ENCODE measurements at places on chromosomes 3 and 15. TPM values are rescaled to one million over a fixed set of nuclear protein-coding genes. Genes with fewer than 3 reads are reported as not detected.

The DNASE1L3 gene
- 0.99 TPM for total RNA-seq

The PLA2G4E gene
- total RNA-seq, result not detected

The RHCG gene
- not detected for total RNA-seq

The GPR149 gene
- not detected for total RNA-seq

The EPHB3 gene
- total RNA-seq, result not detected

The CCR9 gene
- total RNA-seq, result not detected

DNA sequence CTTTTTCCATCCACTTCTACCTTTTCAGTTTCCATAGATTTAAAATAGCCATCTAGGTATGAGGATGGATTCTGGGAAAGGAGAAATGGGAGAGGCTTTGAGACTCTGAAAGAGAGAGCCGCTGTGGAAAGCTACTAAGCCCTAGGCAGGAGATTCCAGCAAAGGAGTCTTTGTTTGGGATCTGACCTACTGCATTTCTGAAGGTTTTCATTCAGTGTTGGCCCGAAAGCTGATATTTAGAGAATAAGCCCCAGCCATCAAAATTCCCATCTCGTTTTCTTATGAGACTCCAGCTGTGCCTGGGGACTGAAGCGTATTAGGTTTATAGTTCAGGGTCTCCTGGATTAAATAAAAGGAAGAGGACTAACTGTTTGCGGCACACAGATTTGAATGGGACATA lies 19.5 kb downstream of the LIPH start:
- H3K4me3 ChIP-seq, result no peak overlapping the region
- DNase-seq, result no peak
- H3K27me3 ChIP-seq, result no peaks in the 10 kb centered on the region
- peaks cover 4% of the 10 kb centered on the region for H3K4me1 ChIP-seq
- no peaks in the 10 kb centered on the region for H3K36me3 ChIP-seq

DNA sequence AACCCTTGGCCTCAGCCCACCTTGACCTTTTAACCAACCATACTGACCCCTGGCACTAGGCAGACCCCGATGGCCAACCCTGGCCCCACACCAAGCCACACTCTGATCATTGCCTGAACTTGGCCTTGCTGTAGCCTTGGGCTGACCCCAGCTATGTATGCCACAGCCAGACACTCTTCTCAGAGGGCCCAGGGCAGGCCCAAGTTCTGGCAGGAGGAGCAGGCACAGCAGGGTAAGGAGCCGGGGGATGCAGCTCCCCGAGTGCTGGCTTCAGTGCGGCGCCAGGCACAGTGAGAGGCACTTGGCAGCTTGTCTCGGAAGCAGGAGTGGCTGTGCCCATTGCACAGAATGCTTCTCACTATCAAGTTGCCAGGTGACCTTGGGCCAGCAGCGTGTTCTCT lies 22.3 kb downstream of the PRR20G start:
- no peak overlapping the region for H3K27ac ChIP-seq
- H3K36me3 ChIP-seq, result no peaks in the 10 kb centered on the region
- no peak overlapping the region for H3K4me3 ChIP-seq
- no peaks in the 10 kb centered on the region for H3K4me1 ChIP-seq

- no peaks in the 10 kb centered on the region for H3K4me1 ChIP-seq
- H3K4me3 ChIP-seq, result no peak overlapping the region
- DNase-seq, result no peak
- no peaks in the 10 kb centered on the region for H3K36me3 ChIP-seq
- no peak overlapping the region for H3K27ac ChIP-seq
- no peaks in the 10 kb centered on the region for H3K27me3 ChIP-seq
Observed at GRCh38 chr3:143654906-143655305, 193.4 kb downstream of the SLC9A9 start.

- no peak for DNase-seq
- no peak overlapping the region for H3K27ac ChIP-seq
- no peak overlapping the region for H3K4me3 ChIP-seq
- H3K4me1 ChIP-seq, result no peaks in the 10 kb centered on the region
- H3K27me3 ChIP-seq, result no peaks in the 10 kb centered on the region
- no peaks in the 10 kb centered on the region for H3K36me3 ChIP-seq
Observed at GRCh38 chr15:60627298-60627943, 148.5 kb upstream of the ICE2 start.

DNA sequence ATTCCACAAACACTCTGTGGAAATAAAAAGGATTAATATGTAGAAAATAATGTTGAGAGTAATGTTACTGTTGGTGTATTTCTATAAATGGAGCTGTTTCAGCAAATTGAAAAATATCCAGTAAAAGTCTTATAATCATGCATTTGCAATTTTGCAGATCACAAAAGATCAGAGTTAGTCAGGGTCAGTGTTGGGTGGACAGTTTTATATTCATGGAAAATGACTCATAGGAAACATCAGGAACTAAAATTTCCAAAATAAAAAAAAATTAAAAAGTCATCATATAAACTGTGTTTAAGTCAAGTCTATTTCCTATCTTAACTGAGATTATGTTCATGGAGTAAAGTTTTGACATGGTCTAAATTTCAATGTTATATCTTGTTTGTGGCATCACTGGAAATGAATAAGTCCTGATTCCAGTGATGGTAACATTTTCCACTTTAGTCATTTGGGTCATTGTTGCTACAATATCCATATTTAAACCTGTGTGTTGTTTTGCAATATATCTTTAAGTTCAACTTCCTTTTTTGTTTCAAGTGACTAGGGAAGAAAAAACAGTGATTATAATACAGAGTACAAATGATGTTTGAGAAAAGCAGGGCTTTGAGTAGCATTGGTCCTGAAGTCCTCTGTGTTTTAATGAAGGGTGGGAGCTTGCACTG lies 37.8 kb downstream of the MITF start:
- H3K4me3 ChIP-seq, result no peak overlapping the region
- H3K27me3 ChIP-seq, result no peaks in the 10 kb centered on the region
- DNase-seq, result peak; percentile 67
- no peaks in the 10 kb centered on the region for H3K36me3 ChIP-seq

GRCh38 chr3:189978753-189979152 lies 141.9 kb downstream of the P3H2 start:
- no peaks in the 10 kb centered on the region for H3K27me3 ChIP-seq
- H3K36me3 ChIP-seq, result no peaks in the 10 kb centered on the region
- no peaks in the 10 kb centered on the region for H3K4me1 ChIP-seq
- no peak overlapping the region for H3K27ac ChIP-seq
- no peak overlapping the region for H3K4me3 ChIP-seq

DNA sequence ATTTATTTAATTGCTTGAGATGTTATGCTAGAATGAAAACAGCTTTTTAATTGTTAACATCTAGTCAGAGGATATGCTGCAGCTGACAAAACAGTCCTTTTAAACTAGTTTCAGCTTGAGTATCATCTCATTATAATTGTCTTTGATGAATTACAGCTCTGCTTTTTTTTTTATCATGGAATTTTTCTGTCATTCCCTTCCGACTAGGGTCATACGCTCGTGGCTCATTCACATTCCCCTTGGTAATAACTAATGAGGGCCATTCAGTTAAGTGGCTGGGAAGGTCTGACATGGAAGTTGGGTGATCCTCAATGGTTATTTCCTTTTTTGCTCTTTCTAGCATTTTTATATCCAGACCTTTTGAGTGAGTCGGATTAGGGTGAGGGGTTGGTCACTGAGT lies 77.0 kb downstream of the PGPEP1L start:
- H3K27ac ChIP-seq, result no peak overlapping the region
- H3K36me3 ChIP-seq, result peaks cover 3% of the 10 kb centered on the region
- no peaks in the 10 kb centered on the region for H3K4me1 ChIP-seq
- no peak for DNase-seq
- H3K27me3 ChIP-seq, result no peaks in the 10 kb centered on the region

DNA sequence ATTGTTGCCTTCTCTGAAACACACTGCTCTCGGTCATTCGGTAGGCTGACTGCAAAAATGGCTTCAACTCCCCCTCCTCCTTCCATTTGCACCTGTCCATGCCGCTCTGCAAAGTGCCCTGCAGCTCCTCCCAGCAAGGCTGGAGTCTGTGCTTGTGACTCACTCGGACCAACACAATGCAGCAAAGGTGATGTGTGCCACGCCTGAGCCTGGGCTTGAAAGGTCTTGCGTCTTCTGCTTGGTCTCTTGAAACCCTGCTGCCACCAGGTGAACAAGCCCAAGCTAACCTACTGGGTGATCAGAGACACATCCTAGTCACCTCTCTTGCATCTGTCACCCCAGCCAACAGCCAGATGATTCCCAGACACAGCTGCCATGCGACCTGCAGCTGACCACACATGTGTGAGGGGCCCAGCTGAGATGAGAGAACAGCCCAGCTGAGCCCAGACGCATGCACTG lies 71.1 kb downstream of the MGLL start:
- no peaks in the 10 kb centered on the region for H3K27me3 ChIP-seq
- H3K4me3 ChIP-seq, result no peak overlapping the region
- H3K4me1 ChIP-seq, result peaks cover 26% of the 10 kb centered on the region

GRCh38 chr3:33124638-33125037 lies 10.8 kb downstream of the CRTAP start:
- H3K27me3 ChIP-seq, result no peaks in the 10 kb centered on the region
- no peak overlapping the region for H3K27ac ChIP-seq
- no peaks in the 10 kb centered on the region for H3K4me1 ChIP-seq
- no peak for DNase-seq

DNA sequence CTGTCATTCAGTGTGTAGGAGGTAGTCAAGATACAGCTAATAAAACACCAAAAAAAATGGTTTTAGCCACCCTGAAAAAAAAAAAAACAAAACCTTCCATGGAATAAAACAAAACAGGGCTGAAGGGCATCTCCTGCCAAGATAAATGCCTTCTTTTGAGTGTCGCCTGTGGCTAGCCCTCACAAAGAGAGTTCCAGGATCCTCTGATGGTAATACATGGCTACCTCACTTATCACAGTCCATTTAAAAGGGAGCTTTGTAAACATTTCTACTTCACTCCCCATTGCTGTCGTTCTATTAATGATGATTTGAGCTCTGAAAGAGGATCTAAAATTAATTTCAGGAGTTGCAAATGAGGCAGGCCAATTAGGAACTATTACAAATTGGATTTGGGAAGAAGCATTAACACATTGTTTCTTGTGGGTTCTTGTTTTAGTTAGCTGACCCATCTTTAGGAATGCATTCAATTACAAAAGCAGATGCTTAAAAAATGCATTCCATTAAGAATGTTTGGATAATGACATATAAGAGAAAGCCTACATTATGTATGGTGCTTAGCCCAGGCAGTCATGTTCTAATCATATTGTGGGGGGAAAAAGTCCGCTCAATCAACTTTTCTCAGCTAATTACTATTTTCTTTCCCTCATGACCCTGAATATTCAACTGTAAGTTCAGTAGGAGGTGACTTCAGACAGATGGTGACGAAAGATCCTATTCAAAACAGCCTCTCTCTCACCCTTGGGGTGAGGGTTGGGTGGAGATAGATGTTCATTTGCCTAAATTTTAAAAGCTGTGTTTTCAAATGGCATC lies 255.1 kb upstream of the WNT5A start:
- no peaks in the 10 kb centered on the region for H3K4me1 ChIP-seq
- H3K36me3 ChIP-seq, result no peaks in the 10 kb centered on the region
- no peak overlapping the region for H3K27ac ChIP-seq

- H3K36me3 ChIP-seq, result no peaks in the 10 kb centered on the region
- no peak for DNase-seq
- no peak overlapping the region for H3K27ac ChIP-seq
- H3K27me3 ChIP-seq, result no peaks in the 10 kb centered on the region
Observed at GRCh38 chr15:42772144-42772543, 35.2 kb upstream of the CDAN1 start.

DNA sequence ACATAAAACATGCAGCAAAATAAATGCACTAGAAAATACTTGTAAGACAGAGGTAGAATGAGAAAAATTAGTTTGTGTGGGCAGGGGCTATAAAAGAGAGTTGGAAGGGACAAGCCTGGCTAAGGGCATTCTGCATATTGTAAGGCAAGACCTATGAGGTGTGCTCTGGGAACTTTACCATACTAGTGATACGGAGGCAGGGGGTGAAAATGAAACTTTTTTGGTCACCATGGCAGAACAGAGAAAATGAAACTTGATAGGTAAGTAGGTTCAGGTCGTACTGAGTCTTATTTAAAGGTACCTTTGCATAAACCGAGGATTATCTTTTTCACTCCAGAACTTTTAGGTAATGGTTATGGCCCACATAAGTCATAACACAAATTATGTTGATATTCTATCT lies 74.7 kb upstream of the ACKR4 start:
- H3K4me1 ChIP-seq, result no peaks in the 10 kb centered on the region
- DNase-seq, result no peak
- no peaks in the 10 kb centered on the region for H3K27me3 ChIP-seq
- no peak overlapping the region for H3K4me3 ChIP-seq

DNA sequence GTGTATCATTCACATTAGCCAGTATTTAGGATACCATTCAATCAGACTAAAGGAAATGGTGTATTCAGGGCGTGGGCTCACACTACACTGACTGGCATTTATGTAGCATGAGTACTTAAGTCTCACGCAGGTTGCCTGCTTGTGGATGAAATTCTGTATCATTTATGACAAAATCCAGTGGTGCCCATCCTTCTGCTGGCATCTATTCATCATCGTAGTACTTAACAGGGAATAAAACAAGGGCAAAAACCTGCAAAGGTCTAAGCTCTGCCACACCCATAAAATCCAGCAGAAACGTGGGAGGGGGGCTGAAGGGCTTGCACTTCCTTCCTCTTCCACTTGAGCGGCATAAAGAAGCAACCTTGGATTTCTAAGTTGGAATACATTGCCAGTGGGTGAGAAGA lies 2.7 kb downstream of the GAP43 start:
- H3K36me3 ChIP-seq, result no peaks in the 10 kb centered on the region
- H3K4me1 ChIP-seq, result no peaks in the 10 kb centered on the region

GRCh38 chr3:184815046-184815930 lies 3.3 kb downstream of the VPS8 start:
- H3K27me3 ChIP-seq, result no peaks in the 10 kb centered on the region
- no peak for DNase-seq
- H3K4me3 ChIP-seq, result no peak overlapping the region
- H3K4me1 ChIP-seq, result peaks cover 25% of the 10 kb centered on the region
- no peak overlapping the region for H3K27ac ChIP-seq

DNA sequence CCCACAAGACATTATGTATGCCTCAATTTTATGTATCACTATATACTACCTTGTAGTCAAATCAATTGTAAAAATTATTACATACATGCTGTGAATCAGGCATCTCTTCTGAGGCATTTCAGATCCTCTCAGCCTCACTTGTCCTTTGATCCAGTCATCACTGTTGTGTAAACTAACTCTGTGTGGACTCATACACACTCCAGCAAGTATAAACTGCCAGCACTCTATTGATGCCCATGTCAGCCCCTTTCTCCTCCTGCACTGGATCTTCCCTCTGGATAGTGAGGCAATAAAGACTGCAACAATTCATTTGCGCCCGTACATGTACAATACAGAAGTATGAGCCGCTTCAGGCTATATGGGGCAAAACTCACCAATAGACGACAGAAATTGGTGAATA lies 364.7 kb upstream of the TGFBR2 start:
- H3K4me1 ChIP-seq, result no peaks in the 10 kb centered on the region
- no peak overlapping the region for H3K27ac ChIP-seq
- H3K36me3 ChIP-seq, result no peaks in the 10 kb centered on the region
- H3K4me3 ChIP-seq, result no peak overlapping the region
- H3K27me3 ChIP-seq, result no peaks in the 10 kb centered on the region

DNA sequence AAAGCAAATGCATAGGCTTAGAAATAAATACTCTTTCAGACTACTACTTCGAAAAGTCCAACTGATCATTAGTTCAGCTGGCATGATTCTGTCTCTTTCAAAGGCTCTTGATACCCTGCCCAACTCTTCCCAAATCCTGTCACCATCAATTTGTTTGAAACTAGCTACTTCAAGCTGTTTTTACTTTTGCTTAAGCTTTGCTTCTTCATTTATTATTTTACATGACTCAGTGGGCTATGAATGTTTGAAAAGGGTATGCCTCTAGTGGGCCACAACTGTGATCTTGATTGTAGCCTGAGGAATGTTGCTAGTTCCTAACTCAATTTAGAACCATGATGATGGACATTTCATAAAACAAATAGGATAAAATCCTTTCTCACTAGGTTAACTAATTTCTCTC lies 340.8 kb downstream of the NAALADL2 start:
- H3K4me1 ChIP-seq, result no peaks in the 10 kb centered on the region
- no peak overlapping the region for H3K4me3 ChIP-seq
- H3K36me3 ChIP-seq, result no peaks in the 10 kb centered on the region

Data from endothelial cell of umbilical vein (primary cell).